ENCODE measurements at places on chromosomes 12 and 14.

GRCh38 chr12:44098786-44099185, 262.9 kb downstream of the TMEM117 start:
- no peak for DNase-seq

DNA sequence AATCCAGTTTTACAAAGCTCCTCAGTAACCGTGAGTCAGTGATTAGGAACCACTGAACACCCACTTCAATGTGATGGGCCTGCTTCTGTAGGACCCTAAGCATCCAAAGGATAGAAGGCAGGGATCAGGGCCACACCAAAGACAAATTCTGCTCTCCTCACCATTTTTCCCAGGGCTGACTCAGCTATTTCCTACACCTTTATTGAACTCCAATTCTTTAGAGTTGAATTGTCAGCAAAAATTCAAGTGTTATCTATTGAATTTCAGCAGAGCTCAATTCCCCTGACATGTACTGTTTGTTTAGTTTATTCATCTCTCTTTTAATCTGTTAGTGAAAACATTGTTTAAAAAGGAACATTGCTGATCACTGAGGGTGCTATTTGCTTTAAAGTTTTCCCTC, 457.7 kb upstream of the TMPO start:
- DNase-seq = no peak

DNA sequence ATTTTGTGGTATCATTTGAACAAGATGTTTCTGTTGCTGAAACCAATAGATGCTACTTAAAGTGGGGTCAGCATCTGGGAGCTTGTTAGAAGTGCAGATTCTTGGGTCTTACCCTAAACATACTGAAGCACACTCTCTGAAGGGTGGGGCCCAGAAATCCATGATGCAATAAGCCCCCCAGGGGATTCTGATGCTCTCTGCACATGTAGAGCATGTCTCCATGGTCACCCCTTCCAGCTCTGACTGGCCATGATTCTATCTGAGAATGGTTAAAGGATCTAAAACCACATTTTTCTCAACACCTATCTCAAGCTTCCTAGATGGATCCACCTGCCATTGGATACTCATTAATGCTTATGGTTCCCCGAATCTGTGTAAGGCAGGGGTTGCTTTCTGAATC, 20.4 kb downstream of the JDP2 start:
- no peak for DNase-seq

- DNase-seq = peak; percentile 63
Observed at GRCh38 chr12:388541-389141, 479 bp downstream of the KDM5A start.

GRCh38 chr12:90253136-90253535, 544.5 kb upstream of the ATP2B1 start:
- peak; percentile 54 for DNase-seq

DNA sequence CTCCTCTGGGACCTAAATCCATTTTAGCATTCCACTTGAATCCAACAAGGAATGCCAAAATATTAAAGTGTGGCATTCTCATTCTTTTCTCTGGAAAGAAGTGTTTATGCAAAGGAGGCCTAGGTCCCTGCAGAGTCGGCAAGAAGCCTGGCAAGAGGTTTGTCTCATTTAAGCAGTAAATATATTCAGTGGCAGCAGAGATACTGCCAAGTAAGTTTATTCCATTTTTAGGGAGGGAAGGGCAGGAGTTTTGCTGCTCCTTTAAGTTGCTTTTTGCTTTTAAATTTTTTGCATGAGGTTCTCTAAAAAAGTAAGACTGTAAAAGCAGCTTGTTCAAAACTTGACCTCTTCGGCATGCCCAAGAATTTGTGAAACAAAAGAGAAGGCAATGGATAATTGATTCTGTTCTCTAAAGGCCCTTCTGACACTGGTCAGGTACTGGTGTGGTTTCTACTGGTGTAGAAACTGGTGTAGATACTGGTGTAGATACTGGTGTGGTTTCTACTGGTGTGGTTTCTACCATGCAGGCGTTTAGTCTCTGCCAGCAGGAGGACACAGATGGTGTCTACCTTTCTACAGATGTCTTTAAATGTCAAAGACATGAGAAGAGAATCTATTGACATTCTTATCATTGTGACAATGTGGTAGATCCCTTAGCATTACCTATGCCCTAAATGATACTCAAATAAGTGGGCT, 107.3 kb downstream of the SAMD4A start:
- no peak for DNase-seq

- no peak for DNase-seq
Observed at GRCh38 chr14:22830443-22831010, 840 bp downstream of the MRPL52 start.

- DNase-seq = peak; percentile 96
Observed at GRCh38 chr12:94640134-94640928, 10.0 kb downstream of the TMCC3 start.

- DNase-seq = no peak
Observed at GRCh38 chr14:76376409-76376877, 506 bp downstream of the ESRRB start.

- no peak for DNase-seq
Observed at GRCh38 chr12:11134305-11134704, at the start of gene TAS2R30. Gene TAS2R30 (minus strand): TSS chr12:11134644. CDS start chr12:11134244, 400 bp downstream.
